ENCODE measurements at places on chromosomes 16 and 17. TPM values are rescaled to one million over a fixed set of nuclear protein-coding genes. Genes with fewer than 3 reads are reported as not detected.

Gene CEP112
- 96.5 TPM for total RNA-seq

Gene DNAI2
- total RNA-seq, result 2.1 TPM

Gene SPECC1
- 31.5 TPM for total RNA-seq

- H3K4me3 ChIP-seq, result no peak overlapping the region
- H3K36me3 ChIP-seq, result no peaks in the 10 kb centered on the region
- no peak overlapping the region for H3K27ac ChIP-seq
- no peaks in the 10 kb centered on the region for H3K4me1 ChIP-seq
These were observed 8.5 kb upstream of the ICAM2 start for GRCh38 chr17:64028874-64029464.

DNA sequence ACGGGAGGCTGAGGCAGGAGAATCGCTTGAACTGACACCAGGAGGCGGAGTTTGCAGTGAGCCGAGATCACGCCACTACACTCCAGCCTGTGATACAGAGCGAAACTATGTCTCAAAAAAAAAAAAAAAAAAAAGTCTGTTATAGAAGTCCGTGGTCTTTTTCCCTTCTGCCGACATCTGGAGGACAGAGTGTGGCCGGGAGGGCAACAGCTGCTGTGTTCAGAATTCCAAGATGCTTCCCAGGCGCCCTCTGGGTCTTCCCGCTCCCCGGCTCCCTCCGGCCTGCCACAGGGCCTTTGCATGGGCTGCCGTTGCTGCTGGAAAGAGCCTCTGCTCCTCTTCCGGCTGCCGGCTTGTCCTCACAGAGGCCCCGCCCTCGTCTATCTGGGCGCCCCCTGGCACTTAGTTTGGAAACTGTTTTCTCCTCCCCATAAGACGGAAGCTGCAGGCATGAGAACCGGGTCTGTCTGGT is 2.4 kb upstream of the CACNA1H start:
- no peak overlapping the region for H3K4me3 ChIP-seq
- H3K4me1 ChIP-seq, result no peaks in the 10 kb centered on the region
- H3K27ac ChIP-seq, result peak overlapping the region; percentile 75
- DNase-seq, result no peak
- H3K27me3 ChIP-seq, result no peaks in the 10 kb centered on the region

GRCh38 chr17:40779181-40779909 is 3.0 kb downstream of the KRT27 start:
- no peaks in the 10 kb centered on the region for H3K36me3 ChIP-seq
- H3K27ac ChIP-seq, result no peak overlapping the region
- H3K4me1 ChIP-seq, result no peaks in the 10 kb centered on the region
- no peaks in the 10 kb centered on the region for H3K27me3 ChIP-seq
- no peak for DNase-seq

DNA sequence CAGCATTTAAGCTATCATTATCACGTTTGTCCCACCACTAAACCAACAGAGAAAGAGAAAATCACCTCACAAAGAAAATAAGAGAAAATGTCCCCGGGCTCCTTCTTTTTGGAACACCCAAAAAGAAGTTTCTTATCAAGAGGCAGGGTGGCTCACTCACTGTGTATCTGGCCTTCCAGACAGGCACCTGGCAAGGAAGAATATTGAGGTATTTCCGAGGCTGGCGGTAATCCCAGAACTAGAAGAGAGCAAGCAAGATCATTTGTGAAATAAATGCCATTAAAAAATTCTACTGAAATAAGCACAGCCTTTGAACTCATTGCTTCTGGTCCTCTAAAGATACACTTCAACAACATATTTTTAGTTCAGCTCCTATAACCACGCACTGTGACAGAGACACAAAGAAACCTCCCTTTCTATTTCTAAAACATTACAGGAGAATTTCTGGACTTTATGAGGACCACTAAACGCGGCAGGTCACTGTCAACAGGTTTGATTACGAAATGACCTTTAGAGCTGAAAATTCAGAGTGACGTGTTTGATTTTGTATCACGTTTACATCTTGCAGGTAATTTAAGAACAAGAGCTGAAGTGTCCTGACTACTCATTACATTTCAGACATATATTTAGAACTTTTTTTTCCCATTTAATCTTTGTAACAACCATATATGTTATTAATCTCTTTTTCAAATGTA is 61.0 kb downstream of the WDR59 start:
- H3K27ac ChIP-seq, result no peak overlapping the region
- H3K4me1 ChIP-seq, result no peaks in the 10 kb centered on the region
- no peak overlapping the region for H3K4me3 ChIP-seq
- no peaks in the 10 kb centered on the region for H3K36me3 ChIP-seq
- H3K27me3 ChIP-seq, result no peaks in the 10 kb centered on the region
